ENCODE measurements at places on chromosomes 2 and 18.

- DNase-seq: no peak
Measured at GRCh38 chr2:240420206-240421104, 15.0 kb upstream of the GPC1 start.

- no peak for DNase-seq
Measured at GRCh38 chr18:9690418-9691188, 17.5 kb upstream of the RAB31 start.

GRCh38 chr2:156653675-156654074, 217.5 kb downstream of the GPD2 start:
- no peak for DNase-seq

GRCh38 chr2:157267476-157267875, 10.0 kb downstream of the GALNT5 start:
- no peak for DNase-seq

GRCh38 chr2:136332436-136333095, 214.6 kb upstream of the CXCR4 start:
- DNase-seq: no peak

- DNase-seq: no peak
Measured at GRCh38 chr2:216619411-216620393, 13.5 kb upstream of the IGFBP2 start.

GRCh38 chr2:235866373-235866772, 301.8 kb downstream of the GBX2 start:
- no peak for DNase-seq

DNA sequence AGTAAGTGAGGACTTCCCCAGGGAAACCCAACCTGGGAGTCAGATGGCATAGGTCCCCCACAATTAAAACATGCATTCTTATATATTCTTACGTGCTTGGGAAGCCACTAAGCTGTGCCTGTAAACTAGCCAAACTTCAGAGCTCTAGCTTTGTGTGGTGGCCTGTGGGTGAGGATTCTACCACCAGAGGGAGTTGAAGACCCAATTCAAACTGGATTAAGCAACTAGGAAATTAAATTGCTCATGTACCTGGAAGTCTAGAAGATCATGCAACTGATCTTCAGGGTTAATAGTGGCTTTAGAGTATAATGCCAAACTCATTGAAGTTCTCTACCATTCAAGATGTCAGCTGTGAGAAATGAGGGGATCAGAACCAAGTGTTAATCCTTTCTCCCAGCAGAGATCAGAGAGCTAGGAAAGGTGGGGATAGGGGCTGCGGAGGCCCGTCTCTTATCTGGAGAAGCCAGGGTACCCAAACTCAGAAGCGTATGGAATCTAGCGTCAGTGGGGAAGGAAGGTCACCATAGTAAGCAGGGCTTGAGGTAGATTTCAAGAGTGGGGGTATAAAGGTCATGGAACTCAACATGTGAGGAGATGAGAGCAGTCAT, 53.2 kb upstream of the CCDC85A start:
- DNase-seq: no peak

GRCh38 chr2:19829672-19830071, 72.1 kb downstream of the TTC32 start:
- DNase-seq: no peak

GRCh38 chr2:235692671-235693171, 198.9 kb downstream of the AGAP1 start:
- DNase-seq: no peak

- no peak for DNase-seq
Measured at GRCh38 chr18:50369672-50370071, 5.2 kb upstream of the SKA1 start.

GRCh38 chr18:6755107-6755506, 25.6 kb downstream of the ARHGAP28 start:
- DNase-seq: no peak

DNA sequence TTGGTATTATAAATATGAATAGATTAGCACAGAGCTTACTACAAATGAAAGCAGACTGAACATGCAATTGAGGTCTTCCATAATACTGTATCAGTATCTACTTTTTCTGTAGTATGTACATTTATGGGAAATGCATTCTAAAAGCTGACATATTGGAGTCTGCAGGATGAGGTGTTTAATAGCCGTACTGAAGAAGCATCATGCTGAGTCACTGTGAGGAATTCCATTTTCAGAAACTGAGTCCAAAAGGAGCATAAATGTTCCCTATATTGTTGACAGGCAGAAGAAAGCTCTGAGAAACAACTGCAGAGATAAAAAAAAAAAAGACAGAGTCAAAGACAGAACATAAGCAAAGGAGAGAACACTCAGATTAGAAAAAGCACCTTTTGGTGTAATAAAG, 366.7 kb upstream of the SPHKAP start:
- no peak for DNase-seq

Data from stimulated activated CD8-positive, alpha-beta memory T cell treated with anti-CD3 and anti-CD28 coated beads, Interleukin-15, amount 100 ng/mL, for 48 hours (primary cell).